Jurkat, Clone E6-1 (cell line): ENCODE measurements at places on chromosomes 3 and 15.

DNA sequence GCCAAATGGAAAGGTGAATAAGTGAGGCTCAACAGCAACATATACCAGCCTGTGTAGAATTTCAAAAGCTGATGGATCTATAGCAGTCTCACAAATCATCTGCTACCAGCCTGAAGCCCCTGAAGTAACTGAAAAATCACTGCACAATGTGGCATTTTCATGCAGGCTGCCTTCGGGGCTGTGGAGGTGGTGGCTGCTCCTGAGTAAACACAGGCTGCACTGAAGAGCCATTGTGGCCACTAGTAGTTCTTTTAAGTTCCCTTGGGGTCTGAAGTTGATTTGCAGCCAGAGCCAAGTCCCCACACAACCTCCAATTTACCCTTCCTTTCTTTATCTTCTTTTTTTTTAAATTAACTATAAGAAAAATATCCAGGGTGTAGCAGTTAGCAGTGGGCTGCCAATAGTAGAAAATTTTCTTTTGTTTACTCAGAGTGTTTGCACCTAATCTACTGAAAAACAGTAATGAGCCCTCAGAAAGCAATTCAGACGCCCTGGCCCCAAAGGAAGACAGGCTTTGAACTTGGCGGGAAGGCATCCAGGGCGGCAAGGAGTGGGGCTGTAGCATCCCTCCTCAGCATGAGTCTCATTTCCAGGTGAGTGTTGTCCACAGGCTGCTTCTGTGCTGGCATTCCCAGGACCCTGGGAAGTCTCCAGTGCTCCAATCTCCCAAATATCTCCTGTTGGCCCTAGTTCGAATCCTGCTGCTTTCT is 13.3 kb upstream of the SUSD5 start:
- DNase-seq, result no peak

DNA sequence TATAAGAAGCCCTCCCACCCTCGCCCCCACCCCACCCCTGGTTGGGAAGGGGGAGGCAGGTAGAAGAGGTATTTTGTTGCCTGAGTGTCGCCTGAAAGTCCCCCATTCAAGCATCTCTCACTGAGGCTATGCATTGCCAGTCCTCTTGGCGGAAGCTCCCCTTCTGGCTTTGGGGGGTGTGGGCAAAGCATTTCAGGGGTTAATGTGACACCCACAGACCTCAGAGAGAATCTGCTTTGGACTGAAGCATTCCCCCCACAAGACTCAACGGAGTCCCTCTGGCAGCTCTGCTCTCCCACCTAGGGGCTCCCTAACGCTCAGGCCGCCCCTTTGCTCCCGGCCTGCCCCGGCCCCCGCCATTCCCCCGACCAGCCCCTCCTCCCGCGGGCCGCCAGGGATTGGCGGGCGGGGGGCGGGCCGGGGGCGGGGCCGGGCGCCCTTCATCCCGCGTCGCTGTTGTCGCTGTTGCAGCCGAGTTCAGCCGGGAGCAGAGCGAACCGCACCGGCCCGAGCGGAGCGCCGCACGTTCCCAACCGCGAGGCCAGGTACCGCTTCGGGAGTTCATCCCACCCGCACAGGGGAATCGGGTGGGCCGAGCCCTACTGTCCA is at the start of gene SLC38A3:
Gene SLC38A3, plus strand, starts transcription at position 468 of the 609 bp plus-strand sequence. CDS start 8,929 bp downstream, outside the sequence.
- DNase-seq, result no peak

DNA sequence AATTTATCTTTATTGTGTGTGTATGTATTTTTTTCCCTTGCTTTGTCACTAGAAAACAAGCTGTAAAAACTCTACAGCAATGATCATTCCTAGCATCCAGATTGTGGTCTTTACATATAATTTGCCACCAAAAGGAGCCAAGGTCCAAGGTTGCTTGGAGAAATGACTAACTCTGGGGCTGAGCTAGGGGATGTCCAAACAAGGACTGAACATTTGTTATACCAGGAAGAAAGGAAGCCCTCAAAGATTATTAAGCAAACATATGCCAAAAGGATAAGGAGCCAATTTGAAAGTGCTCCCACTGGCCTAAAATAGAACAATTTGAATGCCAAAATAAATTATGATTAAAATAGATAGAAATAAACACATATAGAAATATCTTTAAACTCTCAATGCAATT is 293.3 kb downstream of the ZIC1 start:
- no peak for DNase-seq

DNA sequence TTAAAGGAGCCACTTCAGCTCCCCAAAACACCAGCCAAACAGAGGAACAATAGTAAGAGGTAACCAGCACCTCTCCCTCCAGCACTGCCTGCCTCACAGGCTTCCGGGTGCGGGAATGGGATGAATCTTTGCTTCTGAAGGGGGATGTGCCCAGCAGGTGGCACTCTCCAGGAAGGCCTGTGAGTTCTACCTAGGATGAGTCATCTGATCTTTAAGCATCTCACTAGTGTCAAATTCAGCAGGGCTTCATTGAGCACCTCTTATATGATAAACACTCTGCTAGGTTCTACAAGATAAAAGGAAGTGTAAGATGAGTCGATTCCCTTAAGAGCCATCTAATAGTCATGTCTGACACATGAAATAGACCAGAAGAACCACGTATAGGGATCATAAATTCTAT is 237.4 kb upstream of the UMPS start:
- DNase-seq, result no peak

GRCh38 chr3:77906102-77906709 is 866.3 kb downstream of the ROBO2 start:
- no peak for DNase-seq

GRCh38 chr15:52670087-52670486 is 9.1 kb downstream of the ATOSA start:
- no peak for DNase-seq

- DNase-seq, result no peak
These were observed 7.1 kb upstream of the CNTN3 start for GRCh38 chr3:74621581-74621980.

GRCh38 chr3:3799173-3800079 is at the start of gene LRRN1:
Gene LRRN1 (plus strand): TSS chr3:3799431. CDS start chr3:3844642, 45,211 bp downstream.
- peak; percentile 33 for DNase-seq

DNA sequence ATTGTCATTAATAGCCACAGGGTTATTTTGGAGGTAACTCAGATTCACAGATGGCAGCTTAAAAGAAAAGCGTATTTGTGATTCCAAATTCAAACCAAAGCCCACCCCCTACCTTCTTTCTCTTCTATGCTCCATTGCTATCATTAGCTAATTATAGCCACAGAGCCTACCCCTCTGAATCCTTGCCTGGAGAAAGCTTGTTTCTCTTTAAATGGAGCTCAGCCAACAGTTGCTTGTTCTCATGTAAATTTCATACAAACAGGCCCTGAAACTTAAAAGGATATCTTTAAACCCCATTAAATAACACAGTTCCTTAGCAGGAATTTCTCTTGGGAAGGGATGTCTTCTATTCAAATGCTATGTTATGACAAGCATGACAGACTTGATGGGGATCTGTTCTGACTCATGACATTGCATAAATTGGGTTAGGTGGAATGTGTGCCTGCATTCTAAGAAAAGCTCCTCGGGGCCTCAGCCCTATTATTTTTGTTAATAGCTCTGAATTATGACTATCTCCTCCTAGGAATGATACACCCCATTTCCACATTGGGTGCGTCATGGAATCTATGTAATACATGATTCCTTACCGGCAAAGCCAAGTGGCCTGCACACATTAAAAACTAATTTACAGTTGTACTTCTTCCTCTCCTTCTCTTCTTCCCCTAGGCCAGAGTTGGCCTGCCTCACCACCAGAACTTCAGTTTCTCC is 265.8 kb downstream of the TAFA4 start:
- no peak for DNase-seq

- no peak for DNase-seq
These were observed 41.8 kb upstream of the GOLM2 start for GRCh38 chr15:44246521-44247268.

DNA sequence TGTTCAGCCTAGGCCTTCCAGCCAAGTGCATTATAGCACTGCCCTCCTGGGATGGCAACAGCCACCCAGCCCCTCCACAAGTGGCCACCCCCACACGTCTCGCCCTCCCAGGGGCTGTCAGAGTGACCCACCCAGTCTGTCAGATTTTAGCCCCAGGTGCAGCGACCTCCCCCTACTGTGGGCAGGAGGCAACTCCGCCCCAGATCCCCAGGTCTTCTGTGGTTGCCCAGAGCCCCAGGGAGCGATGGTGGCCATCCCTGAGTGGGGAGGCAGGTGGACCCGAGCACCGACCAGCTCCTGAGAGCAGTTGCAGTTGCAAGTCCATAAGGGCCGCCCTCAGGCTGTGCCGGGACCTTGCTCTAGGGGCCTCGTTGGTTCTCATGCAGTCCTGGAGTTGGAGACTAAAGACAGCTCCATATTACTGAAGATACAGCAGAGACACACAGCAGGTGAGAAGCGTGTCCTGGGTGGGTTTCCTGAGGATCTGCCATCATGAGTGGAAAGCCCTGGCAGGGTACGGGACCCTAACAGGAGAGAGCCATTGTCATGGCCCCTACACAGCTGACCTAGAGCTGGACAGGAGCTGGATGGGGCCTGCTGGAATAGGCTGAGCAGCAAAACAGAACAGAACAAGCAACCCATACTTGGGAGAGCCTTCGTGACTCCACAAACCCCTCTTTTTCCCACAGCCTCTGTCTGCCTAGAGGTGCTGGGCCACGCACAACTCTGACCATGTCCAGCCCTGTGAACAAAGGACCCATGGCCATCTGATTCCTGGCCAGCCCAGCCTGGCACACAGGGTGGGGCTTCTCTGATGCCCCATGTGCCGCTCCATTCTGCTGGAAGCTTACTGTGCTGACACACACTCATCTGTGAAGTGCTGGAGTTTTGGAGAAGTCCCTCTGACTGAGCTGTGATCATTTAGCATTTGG is 110.3 kb upstream of the ALDH1A3 start:
- no peak for DNase-seq

DNA sequence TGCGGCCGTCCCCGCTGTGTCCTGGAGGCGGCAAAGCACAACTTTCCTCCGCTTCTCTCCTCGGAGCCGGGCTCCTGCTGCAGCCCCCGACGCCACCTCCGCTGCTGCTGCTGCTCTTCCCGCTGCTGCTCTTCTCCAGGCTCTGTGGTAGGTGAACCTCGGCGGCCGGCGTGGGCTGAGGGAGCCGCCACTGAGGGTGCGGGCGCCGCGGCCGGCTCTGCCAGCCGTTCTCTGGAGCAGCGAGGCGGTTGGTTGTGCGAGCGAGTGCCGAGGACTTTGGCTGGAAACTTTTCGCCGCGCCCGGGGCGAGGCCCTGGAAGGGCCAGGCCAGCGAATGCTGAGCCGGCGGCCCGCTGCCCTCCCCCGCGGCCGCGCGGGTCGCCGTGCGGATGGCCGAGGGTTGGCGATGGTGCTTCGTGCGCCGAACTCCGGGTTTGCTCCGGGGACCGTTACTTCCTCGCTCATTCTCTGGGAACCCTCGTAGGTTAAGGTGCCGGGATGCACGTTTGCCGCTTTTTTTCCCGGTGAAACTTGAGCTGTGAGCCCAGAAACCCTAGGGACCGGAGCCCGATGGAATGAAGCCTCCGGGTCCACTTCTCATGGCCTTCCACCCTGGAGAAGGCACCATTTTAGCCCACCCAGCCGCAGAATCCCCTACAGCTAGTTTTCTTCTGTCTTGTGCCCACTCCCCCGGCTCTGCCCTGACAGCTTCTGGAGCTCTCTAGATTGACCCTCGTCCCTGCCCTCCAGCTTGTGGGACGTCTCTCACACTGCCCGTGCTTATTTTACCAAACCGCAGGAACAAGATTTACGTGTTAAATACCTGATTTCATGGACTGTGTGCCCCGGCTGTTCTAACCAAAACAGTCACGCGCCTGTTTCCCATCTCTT is 660 bp downstream of the NECTIN3 start:
- DNase-seq, result no peak

DNA sequence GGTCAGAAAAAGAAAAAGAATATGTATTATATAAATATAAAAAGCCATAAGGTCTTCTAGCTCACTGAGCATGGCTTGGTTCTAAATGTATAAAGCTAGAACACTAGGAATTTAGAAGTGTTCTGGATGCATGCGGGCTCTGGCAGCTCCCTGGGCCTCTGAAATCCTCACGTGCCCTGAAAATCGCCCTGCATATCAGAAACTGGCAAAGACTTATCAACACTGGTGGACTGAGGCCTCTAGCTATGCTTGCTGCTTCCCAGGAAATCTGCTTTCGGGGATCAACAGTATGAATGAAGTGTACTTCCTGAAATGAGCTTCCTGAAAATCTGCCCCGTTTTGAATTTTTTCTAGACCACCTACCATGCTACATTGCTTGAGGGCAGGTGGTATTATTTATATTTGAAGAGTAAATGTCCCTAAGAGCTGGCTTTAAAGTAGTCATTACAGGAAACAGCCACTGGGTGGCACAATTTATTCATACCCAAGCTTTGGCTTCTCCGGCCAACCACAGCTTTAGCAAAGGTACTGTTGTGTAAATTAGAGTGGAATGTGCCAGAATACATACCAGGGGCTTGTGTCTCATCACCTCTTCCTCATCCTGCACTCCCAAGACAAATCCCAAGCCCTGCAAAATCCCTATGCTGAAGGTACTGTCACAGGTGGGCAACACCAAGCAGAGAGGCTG is 17.7 kb downstream of the CRTAP start:
- DNase-seq, result peak; percentile 57

- no peak for DNase-seq
These were observed 123.0 kb downstream of the MEGF11 start for GRCh38 chr15:66130496-66131034.

GRCh38 chr3:158953131-158953530 is 151.3 kb downstream of the MFSD1 start:
- DNase-seq, result no peak

GRCh38 chr15:39517122-39517855 is 63.6 kb upstream of the THBS1 start:
- no peak for DNase-seq

GRCh38 chr15:62951481-62951880 is 91.1 kb upstream of the TPM1 start:
- DNase-seq, result no peak
